Myocyte (in vitro differentiated cells): ENCODE measurements at places on chromosomes 12 and 14.

DNA sequence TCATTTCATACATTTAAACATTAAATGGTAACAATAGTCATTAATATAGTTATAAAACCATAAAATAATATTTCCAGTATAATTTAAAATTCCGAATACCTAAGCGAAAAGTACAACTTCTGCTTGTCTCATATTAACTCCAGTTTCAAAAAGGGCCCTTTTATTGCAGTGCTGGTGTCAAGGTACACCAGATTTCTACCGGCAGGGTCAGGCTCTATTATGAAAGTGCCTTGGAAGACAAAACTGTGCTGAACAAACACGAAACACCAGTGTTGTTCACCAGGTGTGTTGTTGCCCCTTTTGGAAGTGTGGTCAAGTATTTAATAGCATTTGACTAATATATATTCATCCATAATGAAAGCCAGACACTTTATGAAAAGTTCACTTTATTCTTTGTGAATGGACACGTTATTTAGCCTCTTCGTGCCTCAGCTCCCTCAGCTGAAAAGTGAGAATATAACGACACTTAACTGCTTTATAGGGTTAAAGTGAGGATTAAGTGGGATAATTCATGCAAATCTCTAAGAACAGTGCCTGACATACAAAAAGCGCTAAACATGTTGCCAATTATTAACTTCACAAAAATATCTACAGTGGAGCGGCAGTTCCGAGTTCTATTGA, 20.3 kb upstream of the GNS start:
- no peak for DNase-seq

GRCh38 chr14:55436931-55437330, 3.5 kb downstream of the TBPL2 start:
- DNase-seq = no peak

DNA sequence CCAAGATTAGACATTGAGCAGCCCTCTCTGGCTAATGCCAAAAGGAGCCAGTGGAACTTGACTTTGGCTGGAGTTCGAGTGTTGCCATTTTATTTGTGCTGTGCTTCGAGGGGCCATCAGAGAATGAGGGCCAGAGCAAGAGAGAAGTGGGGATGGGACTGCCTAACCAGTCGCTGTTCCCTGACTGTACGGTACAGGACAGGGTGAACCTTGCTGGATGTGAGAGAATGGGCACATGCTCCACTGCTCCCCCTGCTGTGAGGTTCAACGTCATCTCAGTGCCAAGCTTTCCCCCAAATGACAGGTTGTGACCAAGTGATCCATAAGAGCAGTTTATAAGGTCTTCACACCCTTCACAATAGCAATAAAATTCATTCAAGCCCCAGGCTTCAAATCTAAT, 55.1 kb upstream of the BCL11B start:
- DNase-seq = no peak

- no peak for DNase-seq
These were observed 37.9 kb downstream of the GCN1 start for GRCh38 chr12:120156315-120157259.

DNA sequence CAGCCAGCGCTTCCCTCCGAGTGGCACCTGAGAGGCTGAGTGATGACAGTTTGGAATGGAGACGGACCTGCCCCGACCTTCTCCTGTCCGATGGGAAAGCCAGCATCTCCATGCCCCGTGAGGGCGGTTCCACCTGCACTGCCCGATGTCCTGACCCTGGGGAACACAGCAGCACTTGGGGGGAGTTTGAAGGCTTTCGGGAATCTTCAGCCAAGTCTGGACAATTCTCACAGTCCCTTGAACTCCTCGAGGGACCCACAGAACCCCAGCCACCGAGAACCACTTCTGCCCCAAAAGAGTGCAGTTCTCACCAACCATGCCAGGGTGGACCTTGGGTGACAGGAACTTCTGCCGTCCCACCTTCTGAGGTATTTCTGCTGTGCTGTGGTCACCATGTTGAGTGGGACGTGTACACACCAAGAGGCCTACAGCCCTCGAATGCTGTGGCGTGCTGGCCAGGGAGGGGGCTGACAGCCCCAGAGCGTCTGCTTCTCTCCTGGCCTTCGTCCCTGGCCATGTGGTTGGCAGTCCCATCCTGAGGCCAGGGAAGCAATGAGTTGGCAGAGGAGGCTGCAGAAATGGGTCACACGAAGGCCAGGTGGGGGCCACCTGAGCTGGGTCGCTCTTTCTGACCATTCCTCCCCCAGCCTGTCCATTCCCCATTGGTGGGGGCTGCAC, 1.0 kb downstream of the CLBA1 start:
- no peak for DNase-seq

DNA sequence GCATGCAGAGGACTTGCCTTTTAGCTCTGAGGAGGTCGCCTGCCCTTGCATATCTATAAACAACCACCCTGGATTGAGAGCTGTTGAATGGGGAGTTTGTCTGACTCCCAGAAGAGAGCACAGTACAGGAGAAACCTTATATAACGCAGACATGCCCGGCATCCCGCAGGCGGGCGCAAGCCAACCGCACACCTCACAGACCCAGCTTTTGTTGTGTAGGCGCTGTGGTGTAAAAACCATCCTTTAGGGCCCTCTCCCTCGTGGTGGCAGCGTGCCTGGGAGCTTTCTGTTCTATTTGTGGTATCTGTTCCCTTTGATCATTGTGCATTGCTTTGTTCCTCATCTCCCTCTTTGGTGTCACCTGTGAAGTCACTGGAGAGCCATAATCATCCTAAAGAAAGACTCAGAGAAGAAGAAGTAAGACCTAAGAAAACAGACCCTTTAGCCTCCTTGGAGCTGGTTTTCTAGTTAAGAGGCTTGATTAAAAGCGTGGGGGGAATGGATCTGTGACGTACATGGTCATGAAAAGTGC, 77.7 kb downstream of the ETV6 start:
- no peak for DNase-seq

DNA sequence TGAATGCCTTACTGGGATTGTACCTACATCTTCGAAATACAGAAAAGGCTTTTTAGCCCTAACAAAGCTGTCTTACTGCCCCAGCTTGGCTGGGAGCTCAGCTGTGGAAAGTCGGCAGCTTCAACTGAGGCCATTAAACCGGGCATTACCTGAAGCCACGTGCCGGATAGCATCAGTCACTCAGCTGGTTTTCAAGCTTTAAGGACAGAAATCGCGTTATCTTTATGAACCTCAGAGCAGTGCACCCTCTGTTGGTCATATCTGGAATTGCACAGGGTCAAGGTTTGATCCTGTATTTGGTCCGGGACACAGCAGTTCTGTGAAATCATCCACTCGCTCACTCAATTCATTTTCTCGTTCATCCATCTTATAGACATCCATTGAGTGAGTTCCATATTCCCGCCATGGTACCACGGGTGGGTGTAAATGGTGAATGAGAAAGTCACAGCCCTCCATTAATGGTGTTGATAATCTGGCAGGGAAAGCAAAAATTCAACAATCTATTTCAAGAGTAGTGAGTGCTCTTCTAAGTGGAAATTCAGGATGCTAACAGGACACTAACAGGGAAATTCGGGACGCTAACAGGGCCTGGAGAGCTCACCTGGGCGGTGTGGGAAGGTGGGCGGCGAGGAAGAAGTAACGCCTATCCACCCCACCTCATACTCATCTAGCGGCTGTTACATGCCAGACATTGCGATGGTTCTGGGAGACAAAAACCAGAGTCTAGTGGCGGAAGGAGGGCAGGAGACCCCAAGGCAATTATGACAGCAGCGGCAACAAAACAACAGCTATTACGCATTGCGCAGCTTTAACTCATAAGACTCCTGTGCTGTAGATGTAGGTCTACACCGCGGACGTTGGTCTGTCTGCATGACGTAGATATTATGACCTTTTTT, 60.6 kb upstream of the TCL1A start:
- peak; percentile 58 for DNase-seq

GRCh38 chr12:111685322-111685810, 390 bp downstream of the BRAP start:
- DNase-seq = no peak

DNA sequence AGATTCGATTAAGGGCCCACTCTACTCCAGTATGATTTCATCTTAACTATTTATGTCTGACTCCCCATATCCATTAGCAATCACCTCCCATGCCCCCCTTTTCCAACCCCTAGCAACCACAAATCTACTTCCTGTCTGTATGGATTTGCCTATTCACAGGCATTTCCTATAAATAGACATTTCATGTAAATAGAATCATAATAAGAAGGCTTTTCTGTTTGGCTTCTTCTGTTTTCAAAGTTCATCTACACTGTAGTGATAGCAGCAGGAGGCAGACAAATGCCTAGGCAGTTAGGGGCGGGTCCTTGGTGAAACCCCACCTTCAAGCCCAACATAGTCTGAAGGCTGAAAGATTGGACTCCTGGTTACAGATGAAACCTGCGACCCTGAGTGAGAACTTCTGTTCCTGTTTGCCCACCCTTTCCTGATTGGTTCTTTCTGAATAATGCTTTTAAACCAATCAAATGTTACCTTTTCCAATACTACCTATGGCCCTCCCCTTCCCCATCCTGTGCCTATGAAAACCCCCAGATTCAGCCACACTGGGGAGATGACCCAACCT, 62.1 kb upstream of the HECTD1 start:
- DNase-seq = no peak

- peak; percentile 81 for DNase-seq
These were observed 71.2 kb downstream of the SAMD4A start for GRCh38 chr14:54638135-54638446.

GRCh38 chr12:75564398-75564797, 53.0 kb upstream of the KRR1 start:
- peak; percentile 91 for DNase-seq

- DNase-seq = no peak
These were observed 4.3 kb downstream of the MDM1 start for GRCh38 chr12:68327896-68328295.

DNA sequence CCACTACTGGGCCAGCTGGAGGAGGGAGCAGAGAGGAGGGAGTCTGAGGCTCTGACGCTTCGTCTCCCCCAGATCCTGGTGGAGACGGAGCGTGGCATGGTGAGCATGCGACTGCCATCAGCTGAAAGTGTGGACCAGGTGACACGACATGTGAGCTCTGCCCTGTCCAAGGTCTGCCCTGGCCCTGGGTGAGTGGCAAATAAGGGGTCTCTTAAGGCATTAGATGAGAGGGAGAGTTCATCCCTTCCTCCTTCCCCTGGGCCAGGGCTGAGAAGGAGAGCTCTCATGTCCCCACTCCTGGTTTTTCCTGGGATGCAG, 2.5 kb downstream of the CARMIL3 start:
- DNase-seq = no peak

DNA sequence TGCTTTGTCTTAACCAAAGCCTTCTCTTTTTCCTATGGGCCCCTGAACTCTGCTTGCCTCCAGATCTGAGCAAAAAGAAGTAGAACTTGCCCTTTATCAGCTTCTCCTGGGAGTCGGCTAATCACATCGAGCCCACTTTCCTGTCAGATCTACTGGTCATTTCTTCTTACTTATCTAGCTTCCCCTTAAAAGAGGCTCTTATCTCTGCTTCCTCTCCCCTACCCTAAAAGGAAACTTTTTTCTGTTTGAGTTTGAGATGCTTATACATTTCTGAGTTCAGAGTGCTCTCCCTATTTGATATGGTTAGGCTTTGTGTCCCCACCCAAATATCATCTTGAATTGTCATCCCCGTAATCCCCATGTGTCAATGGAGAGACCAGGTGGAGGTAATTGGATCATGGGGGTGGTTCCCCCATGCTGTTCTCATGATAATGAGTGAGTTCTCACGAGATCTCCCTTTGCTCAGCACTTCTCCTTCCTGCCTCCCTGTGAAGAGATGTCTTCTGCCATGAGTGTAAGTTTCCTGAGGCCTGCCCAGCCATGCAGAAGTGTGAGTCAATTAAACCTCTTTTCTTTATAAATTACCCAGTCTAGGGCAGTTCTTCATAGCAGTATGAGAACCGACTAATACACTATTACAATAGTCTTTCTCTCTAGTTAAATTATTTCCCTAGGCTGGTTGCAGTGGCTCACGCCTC, 114.7 kb upstream of the AMN1 start:
- DNase-seq = no peak

DNA sequence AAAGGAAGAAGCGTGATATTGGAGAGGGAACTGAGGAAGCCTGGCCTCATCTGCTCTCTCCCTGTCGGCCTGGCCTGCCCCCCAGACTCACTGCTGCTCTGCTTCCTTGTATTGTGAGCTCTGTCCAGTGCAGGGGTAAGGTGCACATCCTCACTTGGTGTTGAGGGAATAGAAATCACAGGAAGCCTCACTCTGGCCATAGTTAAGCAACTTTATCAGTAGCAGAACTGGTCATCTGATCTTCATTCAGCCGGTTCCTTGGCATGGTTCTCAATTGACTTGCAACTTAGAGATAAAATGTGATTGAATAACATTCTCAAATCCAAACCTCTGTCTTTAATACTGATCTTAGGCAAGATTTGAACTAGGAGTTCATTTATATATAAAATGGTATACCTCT, 11.5 kb upstream of the CCDC175 start:
- no peak for DNase-seq

GRCh38 chr12:95998611-95999286, 2.6 kb upstream of the HAL start:
- peak; percentile 61 for DNase-seq

DNA sequence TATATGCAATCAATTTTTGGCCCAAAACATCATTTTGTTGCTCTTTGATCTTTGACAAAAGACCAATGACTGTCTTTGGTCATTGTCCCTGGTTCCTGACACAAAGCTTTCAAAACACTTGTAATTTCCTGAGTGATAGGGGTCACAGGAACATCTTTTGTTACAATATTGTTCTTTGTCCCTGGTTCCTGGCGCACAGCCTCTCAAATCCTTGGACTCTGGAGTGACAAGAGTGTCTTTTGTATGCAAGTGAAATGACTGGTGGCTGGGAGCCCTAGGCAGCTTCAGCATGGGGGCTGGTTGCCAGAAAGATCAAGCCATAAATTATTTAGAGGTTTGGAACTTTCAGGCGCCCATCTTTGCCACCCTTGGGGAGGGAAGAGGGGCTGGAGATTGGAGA, 53.9 kb downstream of the DNAH10 start:
- DNase-seq = no peak

GRCh38 chr14:31386271-31386670, 34.1 kb downstream of the HEATR5A start:
- DNase-seq = no peak

GRCh38 chr12:49536526-49537071, 2.2 kb upstream of the KCNH3 start:
- DNase-seq = no peak

DNA sequence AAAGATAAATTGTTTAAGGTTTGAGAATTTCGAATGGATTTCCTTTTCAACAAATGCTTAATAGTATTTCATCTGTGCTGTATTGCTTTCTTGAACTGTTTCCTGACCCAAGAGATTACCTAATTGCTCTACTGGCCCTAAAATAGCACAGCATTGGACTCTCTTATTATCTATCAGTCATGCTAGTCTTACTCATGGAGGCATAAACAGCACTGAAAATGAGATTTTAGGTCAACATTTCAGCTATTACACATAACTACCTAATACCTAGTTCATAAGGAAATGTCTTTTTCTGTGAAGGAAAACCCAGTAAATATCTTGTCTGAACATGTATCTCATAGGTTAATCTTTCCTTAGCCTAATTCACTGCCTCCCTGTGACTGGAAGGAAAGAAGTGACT, 4.3 kb upstream of the ABCD2 start:
- no peak for DNase-seq

DNA sequence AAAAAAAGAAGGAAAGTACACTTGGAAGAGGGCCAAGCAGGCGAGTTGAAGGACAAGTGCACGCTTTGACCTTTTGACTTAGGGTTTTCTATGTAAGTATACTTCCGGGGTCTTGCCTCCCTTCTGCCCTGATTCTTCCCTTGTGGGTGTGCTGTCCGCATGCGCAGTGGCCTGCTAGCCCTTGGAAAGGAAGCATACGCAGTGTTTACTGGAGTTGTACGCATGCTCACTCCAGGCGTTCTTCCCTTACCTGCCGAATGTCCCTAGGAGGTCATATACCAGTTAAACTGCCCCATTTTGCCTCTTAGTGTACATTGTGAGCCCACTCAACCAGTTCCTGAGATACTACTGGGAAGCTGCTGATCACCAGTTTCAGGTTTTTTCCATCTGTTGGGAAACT, 15.7 kb upstream of the DDHD1 start:
- DNase-seq = no peak
